Fibroblast of skin of right biceps (primary cell): ENCODE measurements at places on chromosomes 2 and 18.

DNA sequence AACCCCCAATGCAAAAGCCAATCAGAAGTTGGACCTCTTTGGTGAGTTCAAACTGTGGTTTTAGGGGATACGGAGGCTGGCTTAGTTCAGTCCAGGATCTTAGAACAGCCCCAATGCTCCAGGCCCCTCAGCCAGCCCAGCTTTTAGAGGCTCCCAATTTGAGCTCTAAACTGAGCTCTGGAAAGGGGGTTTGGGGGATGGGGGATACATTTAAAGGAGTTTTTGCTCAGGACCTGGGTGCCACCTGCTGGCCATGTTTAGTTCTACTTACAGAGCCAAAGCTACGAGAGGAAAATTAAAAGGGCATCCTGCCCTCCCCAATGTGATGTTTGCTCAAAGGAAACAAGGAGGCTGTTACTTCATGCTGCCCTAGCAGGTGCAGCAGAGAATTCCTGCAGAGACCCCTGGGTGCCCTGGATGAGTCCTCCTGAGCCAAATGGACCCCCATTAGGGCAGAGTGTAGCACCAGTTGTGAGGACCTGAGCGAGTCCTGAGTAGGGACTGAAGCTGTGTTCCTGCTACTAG lies 15.9 kb upstream of the TMEM214 start:
- DNase-seq, result peak; percentile 73

GRCh38 chr2:39547811-39548719 lies 111.0 kb upstream of the MAP4K3 start:
- DNase-seq, result peak; percentile 54

- no peak for DNase-seq
Measured at GRCh38 chr18:2654928-2655177, 673 bp upstream of the SMCHD1 start.

GRCh38 chr18:26207937-26208336 lies 18.3 kb upstream of the TAF4B start:
- DNase-seq, result no peak

DNA sequence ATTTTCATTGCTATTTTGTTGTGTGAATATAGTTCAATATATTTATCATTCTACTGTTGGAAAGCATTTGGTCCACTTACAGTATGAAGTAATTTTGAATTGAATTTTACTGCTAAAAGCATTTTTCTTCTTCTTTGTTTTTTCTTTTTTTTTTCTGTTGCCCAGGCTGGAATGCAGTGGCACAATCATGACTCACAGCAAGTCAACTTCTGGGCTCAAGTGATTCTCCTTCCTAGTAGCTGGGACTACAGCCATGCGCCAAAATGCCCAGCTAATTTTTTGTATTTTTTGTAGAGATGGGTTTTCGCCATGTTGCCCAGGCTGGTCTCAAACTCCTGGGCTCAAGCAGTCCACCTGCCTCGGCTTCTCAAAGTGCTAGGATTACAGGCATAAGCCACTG lies 2.4 kb upstream of the ETAA1 start:
- peak; percentile 42 for DNase-seq

DNA sequence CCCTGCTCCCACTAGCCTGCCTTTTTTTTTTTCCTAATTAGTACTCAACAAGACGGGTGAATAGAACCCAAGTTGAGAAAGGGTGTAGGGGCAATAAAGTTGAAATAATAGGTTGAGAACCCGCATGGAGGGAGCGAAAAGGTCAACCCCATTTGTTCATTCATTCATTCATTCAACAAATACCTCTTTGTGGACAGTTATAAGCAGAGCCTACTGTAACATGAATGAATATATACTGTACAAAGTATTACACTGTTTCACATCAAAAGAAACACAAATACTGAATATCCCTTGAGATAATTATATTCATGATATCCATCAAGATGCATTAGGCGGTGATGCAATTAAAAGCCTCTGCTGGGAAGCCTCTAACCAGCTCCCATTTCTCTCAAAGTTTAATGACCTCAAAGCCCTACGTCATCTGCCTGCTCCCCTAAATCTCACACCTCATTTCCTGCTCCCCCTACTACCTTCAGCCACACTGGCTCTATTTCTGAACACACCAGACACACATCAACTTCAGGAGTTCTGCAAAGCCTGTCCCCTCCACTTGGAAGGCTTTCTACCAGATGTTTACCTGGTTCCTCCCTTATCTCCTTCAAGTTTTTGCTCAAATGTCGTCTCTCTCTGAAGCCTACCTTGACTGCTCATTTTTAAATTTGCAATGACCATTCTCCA lies 1.4 kb upstream of the NBAS start:
- no peak for DNase-seq

GRCh38 chr2:122100346-122100745 lies 344.9 kb downstream of the TSN start:
- peak; percentile 46 for DNase-seq

DNA sequence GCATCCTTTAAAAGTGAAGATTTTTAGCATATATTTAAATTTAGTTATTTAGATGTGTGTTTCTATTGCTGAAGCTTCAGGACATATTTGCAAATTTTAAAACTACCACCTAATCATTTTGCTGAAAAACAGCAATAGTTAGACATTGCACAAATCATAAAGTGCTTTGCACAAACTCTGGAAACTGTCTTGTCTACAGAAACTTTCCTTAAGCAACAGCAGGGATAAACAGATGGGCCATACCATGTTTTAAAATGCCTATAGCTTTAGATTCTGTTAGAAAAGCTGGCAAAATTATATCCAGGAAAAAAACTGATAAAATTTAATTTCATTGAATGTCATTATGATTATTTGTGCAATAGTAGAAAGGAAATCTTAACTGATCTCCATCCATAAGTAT lies 1313.9 kb upstream of the ACVR2A start:
- DNase-seq, result no peak
